ENCODE measurements at places on chromosomes 4 and X.

DNA sequence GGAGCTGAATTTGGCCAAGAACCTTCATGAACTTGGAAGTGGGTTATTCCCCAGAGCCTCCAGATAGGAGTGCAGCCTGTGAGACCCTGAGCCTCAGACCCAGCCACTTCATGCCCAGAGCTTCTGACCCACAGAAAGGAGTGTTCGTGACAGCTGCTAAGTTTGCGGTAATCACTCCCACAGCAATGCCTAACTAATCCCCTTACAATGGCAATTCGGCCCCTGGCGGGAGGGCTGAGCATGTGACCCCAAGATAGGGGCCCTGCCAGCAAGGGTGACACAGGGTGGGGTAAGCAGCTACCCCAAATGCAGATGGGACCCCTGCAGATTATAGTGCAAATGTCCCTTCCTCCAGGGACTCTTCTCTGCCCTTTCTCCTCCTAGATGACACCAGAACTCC is 22.5 kb downstream of the PNMA6E start:
- DNase-seq: no peak

- peak; percentile 7 for DNase-seq
Measured at GRCh38 chrX:109840585-109840984, 107.5 kb upstream of the ACSL4 start.

DNA sequence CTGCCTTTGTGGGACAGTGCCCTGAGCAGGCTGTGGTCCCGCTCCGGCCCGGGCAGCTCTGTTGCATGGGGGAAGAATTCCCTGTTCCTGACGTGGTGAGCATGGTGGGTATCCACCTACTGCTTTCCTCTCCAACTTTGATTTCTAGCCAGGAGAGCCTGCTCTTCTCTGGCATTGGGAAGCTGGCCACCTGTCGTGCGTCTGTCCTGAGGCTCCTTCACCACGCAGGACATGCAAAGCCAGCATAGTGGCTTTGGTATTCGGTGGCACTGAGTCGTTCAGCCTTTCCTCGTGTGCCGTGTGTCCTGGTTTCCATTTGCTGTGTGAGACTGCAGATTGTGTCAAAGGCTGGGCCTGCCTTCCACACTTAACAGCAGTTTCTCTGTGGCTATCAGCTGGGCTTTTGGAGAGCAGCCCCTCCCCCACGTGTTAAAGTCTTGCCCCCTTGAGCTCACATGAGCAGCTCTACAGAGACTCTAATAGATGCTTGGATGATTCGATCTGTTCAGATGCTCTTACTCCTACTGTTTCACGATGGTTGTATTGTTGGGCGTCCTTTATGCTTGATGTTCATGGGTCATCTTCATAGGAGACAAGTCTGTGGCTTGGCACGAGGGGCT is 46.3 kb upstream of the CLCN4 start:
- no peak for DNase-seq

DNA sequence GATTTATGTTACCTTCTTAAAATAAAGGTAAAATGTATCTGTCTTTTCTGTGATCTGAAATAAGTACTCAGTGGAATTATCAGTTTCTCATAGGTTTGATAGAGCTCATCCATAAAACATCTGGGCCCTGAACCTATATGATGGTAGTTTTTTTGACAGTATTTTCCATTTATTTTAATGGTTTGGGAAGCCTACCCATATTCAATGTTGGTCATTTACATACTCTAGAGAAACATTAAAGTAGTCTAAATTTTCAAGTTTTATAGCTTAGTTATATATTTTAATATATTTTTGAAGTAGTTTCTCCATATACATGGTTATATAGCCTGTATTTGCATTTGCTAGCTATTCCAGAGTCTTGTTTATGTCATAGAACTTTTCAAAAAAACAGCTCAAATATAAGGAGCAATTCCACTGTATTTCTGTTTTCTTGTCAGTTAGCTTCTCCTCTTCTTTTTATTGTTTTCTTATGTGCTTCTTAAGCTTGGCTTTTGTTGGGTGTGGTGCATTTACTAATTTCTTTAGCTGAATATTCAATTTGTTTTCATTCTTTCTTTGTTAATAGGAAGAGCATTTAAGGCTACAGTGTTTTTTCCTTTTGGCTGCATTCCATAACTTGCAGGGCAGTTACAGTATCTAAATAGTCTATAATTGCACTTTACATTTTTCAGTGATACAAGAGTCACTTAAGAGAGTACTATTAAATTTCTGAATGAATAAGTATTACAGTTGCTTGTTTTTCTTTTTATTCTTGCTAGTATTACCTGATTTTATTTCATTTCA is 181.4 kb downstream of the DKK2 start:
- no peak for DNase-seq

GRCh38 chr4:70945046-70945445 is 42.9 kb downstream of the MOB1B start:
- DNase-seq: no peak

GRCh38 chrX:13522811-13523210 is 46.6 kb upstream of the EGFL6 start:
- DNase-seq: no peak

DNA sequence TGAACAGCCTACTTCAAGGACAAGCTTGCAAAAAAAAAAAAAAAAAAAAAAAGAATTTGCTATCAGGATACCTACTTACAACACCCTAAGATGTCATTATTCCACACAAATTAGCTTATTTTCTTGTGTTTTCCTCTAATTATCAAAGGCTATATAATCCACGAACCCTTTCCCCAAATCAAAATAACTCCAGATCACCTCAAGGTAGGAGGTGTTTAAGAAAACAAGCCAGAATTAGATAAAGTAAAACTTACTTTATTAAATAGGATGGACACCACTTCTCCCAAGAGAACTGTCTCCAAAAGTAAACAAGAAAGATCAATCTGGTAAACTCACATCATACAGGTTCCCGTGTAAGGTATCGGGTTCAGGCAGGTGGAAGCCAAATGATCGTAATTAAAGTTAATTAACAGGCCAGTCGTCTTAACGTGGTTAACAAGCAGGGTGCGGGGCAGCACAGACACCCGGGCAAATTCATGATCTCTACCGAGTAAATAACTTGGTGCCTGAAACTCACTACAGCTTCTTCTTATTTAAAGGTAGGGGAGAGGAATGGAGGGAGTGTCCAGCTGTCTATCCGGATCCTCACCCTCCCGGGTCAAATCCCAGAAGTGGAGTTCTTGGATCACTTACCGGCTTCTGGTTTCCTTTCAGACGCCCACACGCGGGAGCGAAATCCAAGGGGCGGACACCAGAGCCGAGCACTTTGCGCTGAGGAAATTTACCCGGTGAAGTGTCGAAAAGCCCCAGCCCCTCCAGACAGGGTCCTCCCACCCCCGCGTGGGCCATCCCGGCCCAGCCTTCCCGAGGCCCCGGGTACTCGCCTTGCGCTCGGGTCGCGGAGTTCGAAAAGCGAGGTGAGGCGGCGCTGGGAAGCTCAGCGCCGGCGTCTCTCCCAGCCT is 708 bp downstream of the ARAP2 start:
- peak; percentile 23 for DNase-seq

DNA sequence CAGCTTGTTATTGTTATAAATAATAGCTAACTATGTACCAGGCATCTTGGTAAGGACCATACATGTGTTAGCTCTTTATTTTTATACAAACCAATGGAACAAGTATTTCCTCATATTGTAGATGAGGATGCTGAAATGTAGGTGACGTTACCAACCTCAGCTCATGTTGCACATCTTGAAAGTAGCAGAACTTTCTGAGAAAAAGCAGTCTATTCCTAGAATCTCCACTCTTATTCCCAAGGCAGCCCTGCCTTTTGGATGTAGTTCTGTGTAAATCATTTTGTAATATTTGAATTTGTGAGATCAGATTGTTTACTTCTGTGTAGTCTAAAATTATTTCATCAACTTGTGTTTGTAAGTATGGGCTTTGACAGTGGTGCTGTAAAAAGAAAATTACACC is 5.3 kb downstream of the FHDC1 start:
- DNase-seq: no peak

DNA sequence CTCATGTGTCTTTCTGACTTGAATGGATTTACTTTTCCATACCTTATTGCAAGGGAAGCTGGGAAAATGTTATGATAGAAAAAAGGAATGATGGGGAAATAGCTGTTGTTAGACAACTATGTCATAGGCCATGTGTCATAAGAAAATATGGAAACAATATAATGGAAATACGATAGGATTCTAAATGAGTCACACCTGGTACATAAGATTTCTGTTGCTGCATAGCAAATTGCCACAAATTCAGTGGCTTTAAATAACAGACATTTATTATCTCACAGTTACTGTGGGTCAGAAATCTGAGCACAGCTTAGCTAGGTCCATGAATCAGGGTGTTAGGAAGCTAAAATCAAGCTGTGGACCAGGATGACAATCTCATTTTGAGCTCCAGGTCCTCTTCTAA is 44.6 kb upstream of the ANKRD50 start:
- DNase-seq: no peak

DNA sequence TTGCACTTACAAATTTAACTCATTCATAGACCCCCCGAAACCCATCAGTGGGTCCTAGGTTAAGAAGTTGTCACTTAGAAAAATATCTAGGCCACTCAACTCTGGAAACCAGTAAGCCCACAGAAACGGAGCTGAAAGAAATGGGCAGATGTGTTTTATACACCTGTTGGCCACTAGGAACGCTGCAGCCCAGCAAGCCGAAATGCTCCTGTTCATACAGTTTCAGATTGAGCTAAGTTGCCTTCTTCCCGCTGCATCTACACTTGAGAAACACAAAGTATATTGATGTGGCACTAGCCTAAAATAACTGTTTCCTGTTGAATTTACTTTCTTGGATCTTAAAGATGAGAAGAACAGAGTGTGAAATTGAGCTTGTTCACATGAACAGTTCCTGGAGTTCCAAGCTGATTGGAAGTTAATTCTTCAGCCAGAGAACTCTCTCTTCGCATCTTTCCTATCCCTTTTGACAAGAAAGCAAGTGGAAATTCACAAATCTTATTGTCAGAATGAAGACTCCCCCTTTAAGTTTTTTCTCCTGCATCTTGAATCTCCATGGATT is 174.1 kb downstream of the RBMX2 start:
- DNase-seq: no peak

DNA sequence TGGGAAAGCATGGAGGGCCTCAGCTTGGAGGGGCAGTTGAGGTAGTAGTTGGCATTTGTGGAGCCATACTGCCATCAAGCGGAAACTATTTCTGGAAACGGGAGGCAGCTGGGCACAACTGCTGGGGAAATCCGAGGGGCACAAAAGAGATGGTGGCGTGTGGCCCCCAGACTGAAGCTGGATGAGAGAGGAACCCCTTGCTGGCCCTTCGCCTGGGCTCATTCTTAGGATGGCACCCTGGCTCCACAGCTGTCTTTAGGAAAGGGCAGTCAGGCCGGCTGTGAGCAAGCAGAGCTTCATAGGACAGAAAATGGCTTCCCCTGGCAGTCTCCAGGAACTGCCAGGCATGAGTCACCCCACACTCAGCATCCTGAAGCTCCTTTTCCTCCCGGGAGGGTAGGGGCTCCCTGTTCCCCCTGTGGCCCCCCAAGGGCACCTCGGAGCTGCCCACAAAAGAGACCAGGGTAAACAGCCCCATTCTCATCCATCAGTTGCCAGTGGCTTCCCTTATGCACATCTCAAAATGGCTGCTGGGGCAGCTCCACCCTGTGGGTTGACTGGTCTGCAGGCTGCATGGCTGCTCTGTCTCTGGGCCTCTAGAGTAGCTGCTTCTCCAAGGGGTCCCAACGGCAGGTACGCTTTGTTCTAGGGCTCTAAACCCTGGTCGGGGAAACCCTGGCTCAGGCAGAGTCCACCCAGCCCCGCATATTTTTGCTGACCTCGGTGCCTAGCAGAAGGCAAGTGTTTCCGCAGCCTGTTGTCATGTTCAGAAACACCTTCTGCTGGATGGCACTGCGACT is 64.7 kb downstream of the NBDY start:
- no peak for DNase-seq

DNA sequence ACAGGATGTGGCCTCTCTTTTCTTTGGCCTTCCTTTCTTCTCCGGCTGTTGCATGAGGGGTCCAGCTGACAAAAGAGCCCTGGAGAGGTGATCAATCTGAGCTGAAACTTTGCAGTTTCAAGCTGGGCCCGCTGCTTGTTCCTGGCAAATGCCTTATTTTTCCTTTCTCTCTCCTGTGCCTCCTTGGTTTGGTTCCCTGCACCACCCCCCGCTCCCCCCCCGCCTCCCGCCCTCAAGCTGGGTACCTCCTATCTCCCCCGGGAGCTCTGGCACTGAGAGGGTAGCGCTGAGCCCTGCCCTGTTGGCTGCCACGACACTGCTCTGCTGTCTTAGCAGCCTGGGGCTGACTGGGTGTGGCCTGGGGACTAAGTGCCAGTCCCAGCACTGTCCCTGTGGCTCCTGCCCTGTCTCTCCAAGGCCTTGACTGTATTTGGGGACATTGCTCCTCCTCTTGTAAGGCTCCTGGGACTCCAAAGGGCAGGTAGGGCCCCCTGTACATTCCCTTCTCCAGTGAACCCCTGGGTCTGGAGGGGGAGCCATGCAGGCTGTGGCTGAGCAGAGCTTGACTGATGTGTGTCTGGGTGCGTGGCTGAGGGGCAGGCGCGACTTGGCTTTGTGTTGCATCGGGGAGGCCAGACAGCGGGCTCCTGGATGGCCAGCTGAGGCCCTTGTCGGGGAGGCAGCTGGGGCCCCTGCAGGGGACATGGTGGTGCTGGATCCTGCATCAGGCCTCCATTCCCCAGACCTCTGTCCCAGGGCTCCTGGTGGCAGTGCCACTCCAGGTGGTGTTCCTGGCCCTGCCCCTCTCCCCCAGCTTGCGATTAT is 1.1 kb downstream of the PLXNA3 start:
- DNase-seq: no peak

- DNase-seq: no peak
Measured at GRCh38 chrX:2714551-2714950, 23.5 kb downstream of the CD99 start.

GRCh38 chr4:185868983-185869382 is 57.0 kb upstream of the SORBS2 start:
- no peak for DNase-seq

DNA sequence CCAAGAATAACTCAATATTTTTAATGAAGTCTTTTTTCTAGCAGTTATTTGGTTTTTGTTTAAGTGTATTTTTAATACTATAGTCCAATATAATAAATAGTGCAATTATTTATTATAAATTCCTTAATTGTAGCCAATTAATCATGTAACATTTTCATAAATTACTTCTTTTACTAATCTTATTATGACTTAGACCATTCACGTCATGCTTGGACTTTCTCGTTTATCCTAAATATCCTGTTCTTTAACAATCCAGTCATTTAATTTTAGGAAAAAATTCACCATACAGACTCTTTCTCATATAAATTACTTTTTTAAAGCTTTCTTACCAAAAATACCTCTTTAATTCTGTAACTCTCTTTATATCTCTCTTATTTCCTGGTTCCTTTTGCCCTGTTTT is 350.1 kb downstream of the AR start:
- no peak for DNase-seq

GRCh38 chr4:91497892-91498291 is 805.9 kb upstream of the GRID2 start:
- DNase-seq: no peak
